Right lobe of liver (tissue), 6 donors: ENCODE measurements at places on chromosomes 7 and 10.

- DNase-seq = no peak
Observed at GRCh38 chr10:79139124-79139835, 70.5 kb downstream of the ZMIZ1 start.

DNA sequence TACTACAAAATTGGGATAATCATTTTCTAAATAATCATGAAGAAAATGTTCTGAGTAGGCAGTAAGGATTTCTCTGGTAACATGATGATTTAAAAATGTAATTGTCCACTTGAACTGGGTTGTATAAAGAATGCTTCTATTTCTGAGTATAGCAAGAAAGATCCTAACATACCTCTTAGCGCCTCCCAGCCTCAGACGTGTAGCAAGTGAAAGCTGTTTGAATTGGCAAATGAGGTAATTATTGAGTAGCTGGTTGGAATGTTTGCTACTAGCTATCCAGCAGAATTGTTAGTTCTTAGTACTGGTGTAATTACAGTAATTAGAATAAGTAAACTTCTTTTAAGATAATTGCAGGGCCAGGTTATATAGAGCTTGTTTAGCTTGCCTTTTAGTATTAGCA is 47.9 kb downstream of the SEPTIN7 start:
- DNase-seq = no peak

GRCh38 chr7:129386506-129386905 is 47.7 kb upstream of the STRIP2 start:
- DNase-seq = no peak

DNA sequence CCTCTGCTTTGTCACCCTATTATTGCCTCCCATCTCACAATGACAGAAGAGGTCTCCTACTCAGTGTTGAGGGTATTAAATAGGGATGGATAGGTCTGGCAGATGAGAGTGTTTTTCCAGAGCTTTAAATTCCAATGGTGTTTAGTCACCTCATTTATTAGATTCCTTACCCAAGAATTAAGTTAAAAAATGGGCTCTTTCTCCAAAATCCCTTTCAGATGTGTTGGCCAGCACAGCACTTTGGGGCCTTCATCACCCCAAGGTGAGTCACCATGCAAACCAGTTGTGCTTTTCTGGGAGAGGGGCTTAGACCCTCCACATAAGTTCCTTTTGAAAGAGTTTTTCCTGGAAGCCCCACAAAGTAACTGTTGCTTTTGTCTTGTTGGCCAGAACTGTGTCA is 78.4 kb downstream of the CYP26A1 start:
- no peak for DNase-seq

- no peak for DNase-seq
Observed at GRCh38 chr10:78199759-78200158, 166.1 kb downstream of the RPS24 start.

- no peak for DNase-seq
Observed at GRCh38 chr7:50531401-50531911, 33.7 kb downstream of the DDC start.

DNA sequence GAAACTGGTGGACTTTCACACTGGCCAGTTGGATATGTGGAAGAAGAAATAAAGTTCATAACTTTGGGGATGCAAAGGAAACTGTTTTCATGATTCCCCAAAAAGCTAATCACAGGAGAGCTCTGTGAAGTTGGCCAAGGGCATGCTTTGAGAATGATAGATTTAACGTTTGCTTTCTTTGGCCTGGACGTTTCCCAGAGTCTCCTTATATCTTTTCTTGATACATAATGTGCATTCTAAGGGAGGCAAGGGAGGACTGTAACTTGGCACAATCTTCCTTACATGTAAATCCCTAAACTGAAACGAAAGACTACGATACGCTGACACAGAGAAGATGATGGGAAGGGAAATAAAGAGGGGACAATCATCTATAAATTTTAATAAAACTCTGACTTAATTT is 176.5 kb upstream of the INHBA start:
- DNase-seq = no peak

DNA sequence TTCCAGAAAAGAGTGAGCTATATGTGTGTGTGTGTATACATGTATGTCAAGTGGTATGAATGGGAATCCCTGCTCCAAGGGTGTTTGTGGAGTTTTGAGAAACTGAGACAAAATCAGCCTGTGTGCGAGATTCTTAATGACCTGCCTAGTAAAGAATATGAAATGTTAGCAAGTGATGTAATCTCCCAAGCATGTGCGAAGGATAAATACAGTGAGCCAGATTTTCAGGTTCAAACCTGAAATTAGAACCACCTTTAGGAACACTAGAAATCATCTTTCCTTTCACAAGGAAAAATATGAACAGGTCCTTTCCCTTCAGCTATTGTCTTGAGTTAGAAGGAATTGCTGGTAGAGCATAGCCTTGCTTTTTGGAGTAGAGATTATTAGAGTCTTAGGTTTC is 457.6 kb downstream of the LRMDA start:
- DNase-seq = no peak

GRCh38 chr7:77866786-77867536 is 68.4 kb downstream of the PHTF2 start:
- DNase-seq = no peak

DNA sequence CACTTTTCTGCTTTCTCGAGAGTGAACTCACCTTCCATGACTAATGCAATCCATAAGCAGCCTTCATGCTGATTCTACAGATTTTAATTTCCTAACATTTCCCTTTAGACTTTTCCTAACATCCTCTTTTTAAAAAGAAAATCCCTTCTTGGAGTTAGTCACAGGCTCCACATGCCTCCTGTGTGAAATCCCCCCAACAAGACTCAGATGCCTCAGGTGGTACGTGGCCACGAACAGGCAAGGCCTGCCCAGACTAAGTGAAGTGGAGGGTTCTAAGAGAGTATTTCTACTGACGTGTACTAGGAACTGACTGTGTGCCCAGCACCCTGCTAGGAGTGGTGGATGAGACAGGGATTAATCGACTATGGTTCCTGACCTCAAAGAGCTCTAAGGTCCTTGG is 125.9 kb upstream of the HPS1 start:
- DNase-seq = no peak

DNA sequence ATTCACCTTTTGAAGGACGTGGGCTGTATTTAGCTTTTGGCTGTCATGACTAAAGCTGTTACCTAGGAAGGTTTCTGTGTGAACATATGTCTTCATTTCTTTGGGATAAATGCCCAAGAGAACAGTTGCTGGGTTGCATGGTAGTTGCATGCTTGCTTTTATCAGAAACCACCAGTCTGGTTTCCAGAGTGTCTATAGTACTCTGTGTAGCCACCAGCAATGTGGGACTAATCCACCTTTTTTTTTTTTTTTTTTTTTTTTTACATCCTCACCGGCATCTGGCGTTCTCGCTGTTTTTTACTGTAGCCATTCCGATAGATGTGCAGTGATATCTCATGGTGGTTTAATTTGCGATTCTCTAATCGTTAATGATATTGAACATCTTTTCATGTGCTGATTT is 297.8 kb downstream of the SDK1 start:
- no peak for DNase-seq

DNA sequence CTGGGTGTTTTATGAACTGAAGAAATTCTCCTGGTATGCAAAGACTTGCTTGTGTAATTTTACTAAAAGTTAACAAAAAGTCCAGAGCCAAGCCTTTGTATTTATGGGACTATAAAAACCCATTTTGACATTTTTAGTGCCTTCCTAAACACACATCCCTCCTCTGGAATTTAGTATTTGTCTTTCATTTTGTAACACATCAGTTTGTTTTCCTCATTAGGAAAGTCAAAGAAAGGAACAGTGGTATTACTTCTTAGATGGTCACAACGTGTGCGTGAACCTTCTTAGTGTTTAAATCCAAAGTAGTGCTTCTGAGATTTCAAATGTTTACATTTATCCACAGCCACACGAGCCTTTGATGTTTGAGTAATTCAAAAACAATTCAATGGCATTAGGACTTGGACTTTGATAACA is 103.2 kb upstream of the TMEM106B start:
- no peak for DNase-seq

DNA sequence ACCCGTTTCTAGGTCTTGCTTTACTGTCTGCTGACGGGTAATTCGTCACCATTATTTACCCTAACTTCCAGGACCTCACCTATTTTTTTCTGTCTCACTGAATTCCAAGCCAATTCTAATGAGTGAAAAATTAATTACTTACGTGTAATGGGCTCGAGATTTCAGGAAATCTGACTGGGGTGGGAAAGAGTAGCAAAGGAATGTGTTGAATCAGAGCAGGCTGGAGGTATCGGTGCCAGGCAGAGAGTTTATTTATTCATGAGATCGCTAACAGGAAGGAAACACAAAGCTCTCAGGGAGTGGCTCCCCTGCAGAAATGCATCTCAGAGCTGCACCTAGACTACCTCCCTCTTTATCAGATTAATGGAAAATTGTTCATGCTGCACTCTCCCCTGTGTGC is 4.0 kb upstream of the DIP2C start:
- DNase-seq = no peak

GRCh38 chr7:156963472-156963871 is 14.0 kb downstream of the NOM1 start:
- DNase-seq = no peak
